ENCODE measurements at places on chromosomes 6 and 20.

DNA sequence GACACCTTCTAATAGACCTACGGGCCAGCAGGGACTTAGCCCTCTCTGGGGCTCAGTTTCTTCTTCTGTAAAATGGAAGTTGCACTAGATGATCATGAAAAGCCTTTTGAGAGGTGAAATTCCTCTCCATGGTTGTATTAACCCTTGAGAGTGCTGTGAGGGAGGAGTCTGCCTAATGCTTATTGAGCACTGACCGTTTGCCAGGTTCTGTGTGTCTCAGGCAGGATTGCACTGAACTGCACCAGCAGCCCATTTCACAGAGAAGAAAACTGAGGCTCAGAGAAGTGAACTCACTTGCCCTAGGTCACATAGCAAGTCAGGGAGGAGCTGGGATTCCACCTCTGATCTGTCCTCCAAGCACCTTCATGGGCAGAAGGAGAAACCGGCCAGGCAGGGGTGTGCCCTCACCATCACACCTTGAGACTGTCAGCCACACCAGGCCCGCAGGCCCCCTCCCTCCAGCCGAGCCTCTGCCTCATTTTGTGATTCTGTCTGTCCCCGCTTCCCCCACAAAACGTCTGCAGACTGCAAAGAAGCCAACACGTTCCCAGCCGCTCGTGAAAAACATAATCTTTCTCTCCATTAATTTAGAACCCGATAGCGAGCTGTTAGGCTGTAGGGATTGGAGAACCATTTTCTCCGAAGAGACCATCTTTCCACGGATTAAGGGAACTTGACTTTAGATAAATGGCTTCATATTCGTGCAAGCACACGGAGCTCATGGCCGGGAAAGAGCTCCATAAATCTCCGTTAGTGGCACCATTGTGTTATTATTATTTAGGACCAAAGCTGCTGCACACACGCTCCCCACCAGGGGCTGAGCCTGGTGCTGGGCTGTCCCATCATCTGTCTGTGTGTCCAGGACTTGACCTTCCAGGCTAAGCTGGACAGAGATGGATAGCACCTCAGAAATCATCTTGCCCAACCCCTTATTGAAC, 46.0 kb downstream of the KIAA1755 start:
- peak; percentile 50 for DNase-seq

DNA sequence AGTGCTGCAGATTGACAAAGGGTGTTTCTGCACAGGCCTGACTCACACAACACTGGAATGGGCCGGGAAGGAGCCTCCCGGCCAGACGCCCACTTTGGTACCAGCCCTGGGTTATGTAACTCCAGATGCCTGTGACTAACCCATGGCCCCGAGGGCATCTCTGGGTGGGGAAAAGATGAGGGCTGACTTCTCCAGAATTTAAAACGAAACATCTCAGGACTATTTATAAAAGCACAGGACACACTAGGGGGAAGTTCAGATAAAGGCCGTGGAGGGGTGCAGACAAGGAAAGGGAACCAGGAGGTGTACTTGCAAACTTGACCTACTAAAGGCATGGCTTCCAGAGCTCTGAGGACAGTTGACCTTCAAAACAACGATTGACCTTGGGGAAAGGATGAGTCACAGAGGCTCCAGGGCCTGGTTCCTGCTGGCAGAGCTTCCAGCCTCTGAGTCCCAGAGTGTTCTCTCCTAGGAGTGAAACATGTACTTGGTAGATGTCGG, 196.9 kb downstream of the NFATC2 start:
- DNase-seq, result peak; percentile 54

GRCh38 chr6:64679416-64679815, 1027.6 kb downstream of the EYS start:
- no peak for DNase-seq

GRCh38 chr6:129672881-129673631, 36.9 kb downstream of the ARHGAP18 start:
- DNase-seq, result no peak

- DNase-seq, result no peak
These were observed 300.4 kb downstream of the C6orf118 start for GRCh38 chr6:165008971-165009370.

DNA sequence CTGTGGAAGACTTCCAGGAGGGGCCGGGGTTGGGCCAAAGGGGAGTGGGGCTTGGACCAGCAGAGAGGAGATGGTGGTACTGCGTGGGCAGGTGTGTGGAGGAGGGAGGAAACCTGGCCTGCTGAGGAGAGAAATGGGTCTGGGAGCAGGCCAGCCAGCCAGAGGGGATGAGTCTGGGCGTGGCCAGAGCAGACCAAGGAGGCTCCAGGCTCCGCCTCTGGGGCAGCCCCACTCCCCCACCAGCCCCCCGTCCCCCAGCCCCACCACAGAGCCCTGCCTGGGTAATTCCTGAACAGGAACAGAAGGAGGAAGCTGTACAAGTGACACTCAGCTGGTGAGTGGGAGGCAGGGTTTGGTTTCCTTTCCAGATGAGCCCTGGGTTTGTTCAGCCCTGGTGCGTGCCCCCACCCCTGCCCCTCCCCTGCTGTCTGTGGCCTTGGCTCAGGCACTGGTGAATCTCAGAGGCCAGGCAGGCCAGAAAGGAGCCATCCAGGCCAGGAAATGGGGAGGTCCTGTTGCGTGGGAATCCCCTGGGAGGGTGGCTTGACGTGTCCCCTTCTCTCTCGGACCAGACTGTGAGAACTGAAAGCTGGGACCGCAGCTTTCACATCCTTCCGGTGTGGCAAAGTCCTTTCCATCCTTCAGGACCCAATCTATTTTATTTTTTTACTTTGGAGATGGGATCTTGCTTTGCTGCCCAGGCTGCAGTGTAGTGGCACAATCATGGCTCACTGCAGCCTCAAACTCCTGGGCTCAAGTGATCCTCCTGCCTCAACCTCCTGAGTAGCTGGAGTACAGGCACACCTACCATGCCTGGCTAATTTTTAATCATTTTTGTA, 9.4 kb upstream of the SRC start:
- no peak for DNase-seq

- no peak for DNase-seq
These were observed 23.2 kb downstream of the VNN1 start for GRCh38 chr6:132690678-132691077.

DNA sequence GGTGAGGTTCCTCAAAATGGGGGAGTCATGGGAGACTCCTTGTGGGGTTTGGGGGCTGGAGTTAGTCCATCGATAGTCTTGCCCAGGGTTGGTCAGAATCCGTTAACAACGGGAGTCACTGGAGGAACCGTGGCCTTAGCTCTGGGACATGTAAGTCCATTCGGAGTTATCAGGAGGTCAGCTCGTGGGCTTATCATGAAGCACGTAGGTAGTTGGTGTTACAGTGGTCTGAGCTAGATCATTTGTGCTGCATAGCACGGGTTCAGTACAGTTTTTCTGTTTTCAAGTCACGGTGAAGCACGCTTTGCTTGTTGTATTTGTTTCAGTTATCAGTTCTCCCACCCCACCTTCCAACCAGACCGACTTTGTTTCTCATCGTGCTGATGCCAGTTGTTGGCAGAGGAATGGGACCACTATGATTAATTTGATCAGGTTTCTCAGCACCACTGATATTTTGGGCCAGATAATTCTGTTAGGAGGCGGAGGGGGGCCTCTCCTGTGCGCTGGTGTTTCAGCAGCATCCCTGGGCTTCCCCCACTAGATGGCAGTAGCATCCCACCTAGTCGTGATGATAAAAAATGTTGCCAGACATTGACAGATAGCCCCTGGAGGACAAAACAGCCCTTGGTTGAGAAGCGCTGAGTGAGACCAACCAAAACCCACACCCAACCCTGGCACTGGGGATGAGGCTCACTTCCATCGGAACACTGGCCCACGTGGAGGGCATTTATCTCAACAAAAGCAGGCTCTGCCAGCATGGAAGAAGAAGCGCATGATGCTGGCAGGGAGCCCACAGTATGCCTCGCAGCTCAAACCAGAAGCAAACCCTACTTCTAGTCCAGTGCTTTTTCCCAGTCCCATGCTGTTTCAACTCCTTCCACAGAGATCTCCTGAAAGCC, 2.2 kb upstream of the APMAP start:
- peak; percentile 85 for DNase-seq

DNA sequence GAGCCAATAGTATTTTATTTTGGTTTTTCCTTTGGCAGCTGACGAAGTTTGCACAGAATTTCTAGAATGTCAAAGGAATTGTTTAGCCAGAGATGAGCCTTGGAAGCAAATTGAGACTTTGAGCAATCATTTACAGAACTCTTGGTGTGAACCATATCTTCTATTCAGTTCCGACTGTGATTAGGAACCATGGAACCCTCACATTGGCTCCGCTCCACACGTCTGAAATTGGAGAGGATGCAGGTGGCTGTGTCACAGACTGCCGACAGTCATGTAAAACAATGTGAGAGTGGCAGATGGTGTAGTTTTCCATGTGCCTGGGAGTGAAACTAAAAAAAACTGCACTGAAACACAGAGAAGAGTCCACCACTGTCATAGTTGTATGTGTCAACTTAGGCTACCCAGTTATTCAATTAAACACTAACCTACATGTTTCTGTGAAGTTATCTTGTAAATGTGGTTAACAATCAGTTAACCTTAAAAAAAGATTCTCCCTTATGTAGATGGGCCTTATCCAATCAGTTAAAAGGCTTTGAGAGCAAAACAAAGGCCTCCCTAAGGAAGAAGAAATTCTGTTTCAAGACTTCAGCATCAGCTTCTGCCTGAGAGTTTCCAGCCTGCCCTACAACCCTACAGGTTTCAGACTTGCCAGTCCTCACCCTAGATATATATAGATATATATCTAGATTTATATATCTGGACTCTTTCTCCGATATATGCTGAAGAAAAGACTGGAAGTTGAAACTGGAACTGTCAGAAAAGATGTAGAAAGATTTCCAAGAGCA, 3.3 kb upstream of the HMGN4 start:
- no peak for DNase-seq

GRCh38 chr6:170031684-170032121, 259.2 kb downstream of the DLL1 start:
- DNase-seq, result peak; percentile 14

DNA sequence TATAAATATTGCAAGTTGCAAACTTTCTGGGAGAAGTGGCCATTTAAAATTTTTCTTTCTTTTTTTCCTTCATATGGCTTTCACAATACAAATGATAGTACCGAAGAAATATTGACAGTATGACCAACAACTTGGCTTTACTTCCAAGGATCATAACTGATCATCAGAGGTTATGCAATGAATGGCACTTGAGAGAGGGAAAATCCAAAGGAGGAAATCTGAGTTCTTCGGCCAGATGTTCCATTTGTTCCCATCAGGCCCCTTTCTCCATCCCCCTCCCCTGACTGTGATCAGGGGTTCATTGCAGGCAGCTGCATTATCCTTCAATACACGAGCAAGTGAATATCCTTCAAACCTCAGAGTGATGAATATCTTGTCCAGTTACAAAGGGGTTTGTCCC, 130.0 kb upstream of the UST start:
- DNase-seq, result no peak

- DNase-seq, result no peak
These were observed 11.2 kb upstream of the ZNFX1 start for GRCh38 chr20:49288784-49289696.

DNA sequence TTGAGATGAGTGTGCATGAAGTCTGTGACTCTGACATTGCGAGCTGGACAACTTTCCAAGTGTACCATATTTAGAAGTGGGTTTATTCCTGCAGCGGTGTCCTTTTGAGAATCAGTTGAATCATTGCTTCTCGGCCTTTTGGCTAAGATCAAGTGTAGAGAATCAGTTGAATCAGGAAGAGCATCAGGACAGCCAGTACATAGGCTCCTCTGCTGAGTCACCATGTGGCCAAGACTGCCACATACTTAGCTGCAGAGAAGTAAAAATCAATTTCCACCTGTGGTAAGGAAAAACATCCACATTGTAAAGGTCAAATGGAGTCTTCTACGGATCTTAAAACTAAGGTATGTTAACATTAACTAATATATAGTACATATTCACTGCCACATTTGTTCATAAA, 428.4 kb upstream of the MARCKS start:
- no peak for DNase-seq

- DNase-seq, result no peak
These were observed 8.0 kb upstream of the PI16 start for GRCh38 chr6:36946526-36946925.

DNA sequence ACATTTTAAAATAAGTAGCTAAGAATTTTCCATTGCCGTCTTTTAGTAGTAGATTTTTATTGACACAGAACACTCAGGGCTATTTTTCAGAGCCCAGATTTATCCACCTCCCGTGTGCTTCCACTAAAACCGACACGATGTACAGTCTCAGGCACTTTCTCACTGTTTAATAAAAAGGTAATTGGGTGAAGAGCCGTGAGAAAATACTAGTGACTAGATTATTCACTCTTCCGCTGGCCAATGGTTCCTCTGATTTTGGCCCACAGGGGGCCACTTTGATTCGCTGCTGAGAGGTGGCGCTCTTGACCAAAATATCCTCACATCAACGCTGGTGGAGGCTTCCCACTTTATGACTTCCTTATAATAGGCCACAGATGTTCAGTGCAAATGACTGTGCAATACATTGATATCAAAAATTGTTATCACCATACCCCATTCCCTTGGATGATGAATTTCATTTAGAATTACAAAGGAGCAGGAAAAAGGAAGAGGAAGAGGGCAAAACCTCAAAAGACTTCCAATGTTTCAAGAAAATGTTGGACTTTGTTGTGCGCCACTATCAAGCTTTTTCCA, 12.3 kb upstream of the HDDC2 start:
- DNase-seq, result peak; percentile 84

- DNase-seq, result no peak
These were observed 16.6 kb downstream of the ZC3H12D start for GRCh38 chr6:149468179-149468578.

- no peak for DNase-seq
These were observed 188.3 kb upstream of the AGPAT4 start for GRCh38 chr6:161462148-161462547.

DNA sequence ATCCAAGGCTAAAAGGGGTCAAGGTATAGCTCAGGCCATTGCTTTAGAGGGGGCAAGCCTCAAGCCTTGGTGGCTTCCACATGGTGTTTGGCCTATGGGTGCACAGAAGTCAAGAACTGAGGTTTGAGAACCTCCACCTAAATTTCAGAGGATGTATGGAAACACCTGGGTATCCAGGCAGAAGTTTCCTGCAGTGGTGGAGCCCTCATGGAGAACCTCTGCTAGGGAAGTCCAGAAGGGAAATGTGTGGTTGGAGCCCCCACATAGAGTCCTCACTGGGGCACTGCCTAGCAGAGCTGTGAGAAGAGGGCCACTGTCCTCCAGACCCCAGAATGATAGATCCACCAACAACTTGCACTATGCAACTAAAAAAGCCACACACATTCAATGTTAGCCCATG, 678.7 kb upstream of the ADGRB3 start:
- DNase-seq, result no peak

- peak; percentile 81 for DNase-seq
These were observed at the start of gene STMN3 for GRCh38 chr20:63653041-63653973. Gene STMN3 (minus strand): TSS chr20:63653424. CDS start chr20:63653345, 79 bp downstream.
